Foreskin melanocyte (primary cell): ENCODE measurements at places on chromosomes 1 and 21.

GRCh38 chr1:13539683-13540082, 25.9 kb upstream of the LRRC38 start:
- DNase-seq, result no peak

GRCh38 chr1:186781730-186782129, 47.0 kb upstream of the PLA2G4A start:
- DNase-seq, result no peak

GRCh38 chr21:39849014-39849655, 18.1 kb upstream of the PCP4 start:
- no peak for DNase-seq

- DNase-seq, result no peak
Measured at GRCh38 chr1:43853161-43853921, 80.3 kb upstream of the ARTN start.
